ENCODE measurements at places on chromosomes 4 and X.

GRCh38 chr4:7658341-7659204, 223.8 kb upstream of the PSAPL1 start:
- DNase-seq: no peak

DNA sequence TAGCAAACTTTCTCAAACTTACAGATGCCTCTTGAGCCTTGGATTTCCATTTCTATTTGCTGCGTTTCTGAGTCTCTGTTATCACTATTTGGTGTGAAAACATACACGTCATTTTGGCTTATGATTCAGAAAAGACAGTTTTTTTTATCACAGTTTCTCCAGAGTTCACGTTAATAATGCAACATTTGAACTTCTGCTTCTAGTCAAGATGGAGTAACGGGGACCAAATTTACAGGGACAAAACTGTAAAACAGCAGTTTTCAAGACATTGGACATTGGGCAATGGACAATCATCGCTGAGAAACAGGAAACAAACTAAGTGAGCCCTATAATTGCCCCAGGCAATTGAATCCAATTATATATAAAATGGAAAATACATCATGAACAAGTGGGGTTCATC, 36.2 kb upstream of the TASL start:
- DNase-seq: no peak

GRCh38 chr4:11720292-11720691, 291.6 kb upstream of the HS3ST1 start:
- no peak for DNase-seq

DNA sequence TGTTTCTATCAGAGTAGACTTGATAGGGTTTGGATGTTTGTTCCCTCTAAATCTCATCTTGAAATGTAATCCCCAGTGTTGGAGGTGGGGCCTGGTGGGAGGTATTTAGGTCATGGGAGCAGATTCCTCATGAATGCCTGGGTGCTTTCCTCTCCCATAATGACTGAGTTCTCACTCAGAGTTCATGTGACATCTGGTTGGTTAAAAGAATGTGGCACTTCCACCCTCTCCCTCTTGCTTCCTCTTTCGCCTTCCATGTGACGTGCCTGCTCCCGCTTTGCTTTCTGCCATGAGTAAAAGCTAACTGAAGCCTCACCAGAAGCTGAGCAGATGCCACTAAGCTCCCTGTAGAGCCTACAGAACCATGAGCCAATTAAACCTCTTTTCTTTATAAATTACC, 47.3 kb upstream of the SRPX start:
- DNase-seq: no peak

DNA sequence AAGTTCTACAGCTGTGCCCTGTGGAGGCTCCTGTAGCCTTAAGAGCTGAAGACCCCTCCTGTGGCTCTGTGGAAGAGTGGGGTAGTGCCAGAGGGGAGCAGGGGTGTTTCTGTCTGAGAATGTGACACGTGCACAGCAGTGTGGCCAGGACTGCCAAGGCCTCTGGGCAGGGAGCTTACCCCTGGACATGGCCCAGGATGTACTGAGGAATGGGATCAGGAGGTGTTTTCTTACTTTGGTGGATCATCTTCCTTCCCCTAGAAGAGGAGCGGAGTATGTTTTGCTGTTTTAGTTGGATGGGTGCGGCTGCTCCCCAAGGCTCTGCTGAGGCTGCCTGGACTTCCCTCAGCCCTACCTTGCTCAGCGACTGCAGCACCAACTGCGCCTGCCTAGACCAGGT, 342.6 kb downstream of the ARHGAP10 start:
- no peak for DNase-seq

DNA sequence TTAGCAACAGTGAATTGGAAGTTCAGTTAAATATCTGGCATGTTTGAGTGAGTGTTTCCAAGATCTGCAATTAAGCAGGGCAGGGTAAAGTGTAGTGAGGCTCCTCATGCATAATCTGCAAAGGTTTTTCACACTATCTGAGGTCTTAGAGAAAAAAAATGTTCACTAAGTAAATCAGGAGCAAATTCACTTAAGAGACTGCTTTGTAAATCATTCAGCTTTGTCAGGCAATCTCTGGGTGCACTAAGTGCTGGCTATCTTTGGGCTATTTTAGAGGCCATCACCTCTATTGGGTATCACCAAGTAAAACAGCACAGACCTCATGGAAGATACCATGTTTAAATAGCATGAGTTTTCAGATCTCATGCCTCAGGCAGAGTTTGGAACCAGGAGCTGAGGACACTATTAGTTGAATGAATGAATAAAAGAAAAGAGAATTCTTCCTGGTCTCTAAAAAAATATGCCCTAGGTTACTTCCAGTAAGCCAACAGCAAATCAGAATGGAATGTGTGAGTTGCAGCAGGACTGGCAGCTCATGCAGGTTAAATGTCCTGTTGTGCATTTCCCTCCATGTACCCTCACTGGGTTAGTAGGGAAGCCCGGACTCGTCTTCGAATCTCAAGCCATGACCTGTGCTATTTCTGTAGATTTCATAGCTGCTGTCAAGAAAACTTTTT, 195.3 kb downstream of the KCNIP4 start:
- no peak for DNase-seq

DNA sequence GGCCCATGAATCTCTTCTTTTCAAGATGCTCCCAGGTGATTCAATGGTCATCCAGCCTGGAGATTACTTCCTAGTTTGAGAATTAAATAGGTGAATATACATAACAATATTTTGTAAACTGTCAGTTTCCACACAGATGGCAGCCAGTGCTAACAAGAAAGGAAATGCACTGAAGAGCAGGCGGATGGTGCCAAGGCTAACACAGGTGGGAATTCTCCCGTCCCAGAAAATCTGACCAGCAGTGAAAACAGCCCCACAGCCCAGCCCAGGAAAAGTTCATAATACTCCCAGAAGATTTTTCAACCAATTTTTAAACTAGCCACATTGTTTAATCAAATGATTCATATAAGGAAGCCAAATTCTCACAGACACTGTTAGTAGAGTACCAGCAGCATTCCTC, 387.2 kb upstream of the GATB start:
- DNase-seq: no peak

- DNase-seq: no peak
Measured at GRCh38 chr4:12697970-12698369, 786.2 kb downstream of the RAB28 start.

- no peak for DNase-seq
Measured at GRCh38 chr4:74501579-74501978, 56.6 kb downstream of the AREG start.

Data from NCI-H1436 (cell line).